ENCODE measurements at places on chromosomes 16 and 17.

- ATAC-seq, result no peak
Observed at GRCh38 chr16:50528820-50529219, 19.4 kb upstream of the NKD1 start.

DNA sequence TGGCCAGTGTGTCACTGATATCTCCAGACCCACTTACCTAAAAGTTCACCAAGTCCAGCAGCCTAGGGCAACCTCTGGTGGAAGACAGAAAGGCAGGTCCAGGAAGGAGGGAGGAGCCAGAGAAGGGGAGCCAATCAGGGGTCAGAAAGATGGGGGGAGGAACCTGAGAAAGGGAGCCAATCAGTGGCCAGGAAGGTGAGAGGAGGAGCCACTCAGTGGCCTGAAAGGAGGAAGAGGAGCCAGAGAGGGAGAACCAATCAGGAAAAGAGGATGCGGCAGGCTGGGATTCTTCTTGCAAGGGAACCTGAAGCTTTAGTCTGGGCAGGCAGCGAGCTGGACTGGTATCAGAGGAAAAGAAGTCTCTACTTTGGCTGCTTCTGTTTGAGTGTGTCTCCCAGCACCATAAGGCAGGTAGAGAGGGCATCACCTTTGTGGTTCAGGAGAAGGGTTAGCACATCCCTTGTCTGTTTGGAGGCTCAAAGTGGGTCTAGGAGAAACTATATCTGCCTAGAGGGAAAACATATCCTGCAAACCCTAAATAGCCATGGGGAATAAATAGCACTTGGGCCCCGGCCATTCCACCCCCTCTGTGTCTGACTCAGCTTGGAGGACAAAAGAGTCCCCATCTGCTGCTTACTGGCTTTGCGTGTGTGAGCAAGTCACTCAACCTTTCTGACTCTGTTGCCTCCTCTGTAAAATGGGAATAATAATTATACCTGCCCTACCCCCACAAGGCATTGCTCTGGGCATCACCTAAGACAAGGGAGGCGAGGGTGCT lies 43.4 kb upstream of the CRHR1 start:
- peak; percentile 67 for ATAC-seq

GRCh38 chr16:81778861-81779535 lies at the start of gene PLCG2:
Gene PLCG2, plus strand, starts transcription at chr16:81779291. Its CDS starts 6,699 bp downstream, at chr16:81785990.
- peak; percentile 94 for ATAC-seq

DNA sequence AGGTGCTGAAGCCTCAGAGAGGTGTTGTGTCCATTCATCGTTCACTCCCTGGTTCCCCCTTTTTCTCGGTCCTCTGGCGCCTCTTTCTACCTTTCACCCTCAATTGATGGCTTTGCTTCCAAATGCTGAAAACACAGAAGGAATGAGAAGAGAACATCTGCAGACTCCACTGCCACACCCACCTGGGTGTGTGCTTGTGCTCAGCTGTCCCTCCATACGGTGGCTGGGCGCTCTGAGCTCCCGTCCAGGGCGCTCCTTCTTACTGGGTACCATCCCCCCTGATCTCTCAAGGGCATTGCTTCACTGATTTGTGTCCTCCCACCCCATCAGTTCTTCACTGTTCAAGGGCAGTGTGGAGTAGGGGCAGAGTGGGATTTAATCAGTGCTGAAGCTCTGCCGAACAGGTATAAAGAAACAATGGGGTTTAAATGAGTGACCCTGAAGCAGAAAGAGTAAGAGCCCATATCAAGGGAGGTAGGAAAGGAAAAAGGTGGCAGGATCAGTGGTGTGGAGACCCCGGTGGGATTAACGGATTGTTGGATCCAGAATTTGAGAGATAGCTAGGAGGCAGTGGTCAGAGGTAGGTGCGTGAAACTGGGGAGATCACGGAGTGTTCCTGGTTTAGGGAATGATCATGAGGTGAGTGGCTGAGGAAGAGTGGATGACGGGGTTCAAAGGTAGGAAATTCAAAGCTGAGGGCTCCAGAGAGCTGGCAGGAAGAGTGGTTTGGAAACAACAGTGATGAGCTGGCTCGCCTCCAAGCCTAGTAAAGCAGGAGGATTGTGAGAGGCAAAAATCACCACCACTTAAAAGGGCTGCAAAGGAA lies 40.8 kb downstream of the MRTFB start:
- ATAC-seq, result no peak

- ATAC-seq, result no peak
Observed at GRCh38 chr17:14396547-14396946, 95.7 kb downstream of the HS3ST3B1 start.
